ENCODE measurements at places on chromosomes 12 and 14.

DNA sequence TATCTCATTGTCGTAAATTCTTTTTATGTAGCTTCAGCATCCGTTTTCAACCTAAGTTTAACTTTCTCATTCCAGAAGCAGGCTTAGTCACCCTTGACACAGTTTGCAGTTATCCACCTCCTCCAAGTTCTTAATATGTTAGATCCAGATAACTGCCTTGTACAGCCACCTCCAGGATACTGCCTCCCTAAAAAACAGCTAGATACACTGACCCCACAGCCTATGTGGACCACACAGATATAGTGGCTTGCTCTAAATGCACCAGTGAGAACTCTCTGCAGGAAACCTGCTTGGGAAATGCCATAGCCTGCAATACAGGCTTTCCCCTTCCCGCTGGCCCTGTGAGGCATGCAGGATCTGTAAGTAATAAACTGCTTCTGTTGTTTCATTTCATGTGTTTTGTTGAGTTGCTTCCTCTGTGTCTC lies 11.1 kb upstream of the RTL1 start:
- no peak overlapping the region for H3K27ac ChIP-seq
- H3K36me3 ChIP-seq: no peaks in the 10 kb centered on the region
- DNase-seq: no peak
- H3K4me3 ChIP-seq: no peak overlapping the region
- no peaks in the 10 kb centered on the region for H3K4me1 ChIP-seq
- no peaks in the 10 kb centered on the region for H3K27me3 ChIP-seq

- no peak overlapping the region for H3K4me3 ChIP-seq
- no peak overlapping the region for H3K27ac ChIP-seq
- no peaks in the 10 kb centered on the region for H3K4me1 ChIP-seq
- DNase-seq: no peak
Observed at GRCh38 chr12:3034067-3034750, 43.0 kb upstream of the TSPAN9 start.

DNA sequence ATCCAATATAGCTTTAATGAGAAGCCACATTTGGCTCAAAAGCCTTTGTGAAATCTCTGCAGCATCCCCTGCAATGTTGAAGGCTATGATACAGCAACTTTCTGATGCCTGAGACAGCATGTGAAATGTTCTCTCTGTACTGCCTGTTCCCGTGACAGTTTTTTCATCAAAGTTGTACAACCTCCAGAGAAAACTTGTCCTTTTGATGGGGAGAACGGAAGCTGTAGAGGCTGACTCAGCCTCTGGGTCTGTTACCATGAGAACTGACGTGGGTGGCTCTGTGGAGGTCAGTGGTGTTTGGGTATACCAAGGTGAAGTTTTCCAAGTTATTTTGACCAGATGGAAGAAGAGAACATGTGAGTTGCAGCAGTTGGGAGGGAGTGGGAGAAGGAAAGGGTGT lies 17.0 kb downstream of the SLC4A8 start:
- H3K27ac ChIP-seq: no peak overlapping the region
- DNase-seq: no peak
- no peak overlapping the region for H3K4me3 ChIP-seq
- H3K36me3 ChIP-seq: no peaks in the 10 kb centered on the region
- no peaks in the 10 kb centered on the region for H3K27me3 ChIP-seq
- H3K4me1 ChIP-seq: peaks cover 10% of the 10 kb centered on the region

GRCh38 chr12:25005376-25005775 lies 56.5 kb upstream of the BCAT1 start:
- no peaks in the 10 kb centered on the region for H3K4me1 ChIP-seq
- no peak overlapping the region for H3K27ac ChIP-seq
- H3K36me3 ChIP-seq: no peaks in the 10 kb centered on the region
- no peaks in the 10 kb centered on the region for H3K27me3 ChIP-seq

GRCh38 chr14:101019541-101019940 lies 116.0 kb upstream of the RTL1 start:
- DNase-seq: no peak
- H3K4me1 ChIP-seq: no peaks in the 10 kb centered on the region
- no peak overlapping the region for H3K4me3 ChIP-seq
- no peaks in the 10 kb centered on the region for H3K36me3 ChIP-seq
- H3K27me3 ChIP-seq: no peaks in the 10 kb centered on the region

- no peaks in the 10 kb centered on the region for H3K4me1 ChIP-seq
- no peaks in the 10 kb centered on the region for H3K36me3 ChIP-seq
- no peak for DNase-seq
- H3K27ac ChIP-seq: no peak overlapping the region
- no peaks in the 10 kb centered on the region for H3K27me3 ChIP-seq
Observed at GRCh38 chr12:67721248-67721647, 72.7 kb downstream of the DYRK2 start.

- no peak overlapping the region for H3K27ac ChIP-seq
- DNase-seq: peak; percentile 31
- H3K4me3 ChIP-seq: no peak overlapping the region
- H3K27me3 ChIP-seq: no peaks in the 10 kb centered on the region
Observed at GRCh38 chr14:100738269-100738691, 11.6 kb downstream of the DLK1 start.

DNA sequence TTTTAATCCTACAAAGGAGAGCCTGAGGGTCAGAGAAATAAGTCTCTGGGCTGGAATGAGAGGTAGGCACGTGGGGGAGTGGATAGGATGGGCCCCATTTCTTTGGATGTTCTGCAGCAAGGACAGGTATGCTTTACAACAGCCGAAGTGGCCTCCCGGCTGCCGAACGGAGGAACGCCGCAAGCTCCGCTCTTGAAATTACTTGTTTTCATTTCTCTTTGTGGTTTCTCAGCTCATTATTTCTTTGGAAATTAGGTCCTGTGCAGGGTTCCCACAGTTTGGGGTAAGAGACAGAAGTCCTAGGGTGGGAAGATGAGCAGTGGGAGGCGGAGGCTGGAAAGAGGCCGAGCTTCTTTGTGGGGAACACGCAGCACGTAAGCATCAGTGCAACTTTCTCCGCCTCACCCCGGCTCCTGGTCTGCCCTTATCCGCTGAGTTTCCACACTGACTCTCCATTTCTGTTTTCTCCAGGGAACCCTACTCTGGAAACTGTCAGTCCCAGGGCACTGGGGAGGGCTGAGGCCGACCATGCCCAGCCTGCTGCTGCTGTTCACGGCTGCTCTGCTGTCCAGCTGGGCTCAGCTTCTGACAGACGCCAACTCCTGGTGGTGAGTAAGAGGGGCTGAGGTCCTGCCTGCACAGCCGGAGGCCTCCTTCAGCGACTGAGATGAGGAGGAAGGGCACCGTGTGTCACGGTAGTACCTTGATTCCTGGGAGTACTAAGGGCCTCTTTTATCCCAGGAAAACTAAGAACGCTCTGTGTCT lies 2.0 kb downstream of the WNT5B start:
- H3K27me3 ChIP-seq: peaks cover 23% of the 10 kb centered on the region
- H3K36me3 ChIP-seq: no peaks in the 10 kb centered on the region
- peak overlapping the region; percentile 45 for H3K4me3 ChIP-seq

GRCh38 chr12:109173443-109174240 lies 57.3 kb downstream of the ACACB start:
- peaks cover 18% of the 10 kb centered on the region for H3K36me3 ChIP-seq
- H3K4me3 ChIP-seq: no peak overlapping the region
- no peak overlapping the region for H3K27ac ChIP-seq
- DNase-seq: no peak
- H3K27me3 ChIP-seq: no peaks in the 10 kb centered on the region

- H3K36me3 ChIP-seq: no peaks in the 10 kb centered on the region
- DNase-seq: no peak
- H3K4me3 ChIP-seq: no peak overlapping the region
Observed at GRCh38 chr14:22671622-22672021, 27.5 kb upstream of the OR6J1 start.

- H3K4me1 ChIP-seq: peaks cover 16% of the 10 kb centered on the region
- H3K27ac ChIP-seq: no peak overlapping the region
- H3K4me3 ChIP-seq: peak overlapping the region; percentile 26
Observed at GRCh38 chr14:22096514-22096895, 422.9 kb upstream of the OR4E1 start.

DNA sequence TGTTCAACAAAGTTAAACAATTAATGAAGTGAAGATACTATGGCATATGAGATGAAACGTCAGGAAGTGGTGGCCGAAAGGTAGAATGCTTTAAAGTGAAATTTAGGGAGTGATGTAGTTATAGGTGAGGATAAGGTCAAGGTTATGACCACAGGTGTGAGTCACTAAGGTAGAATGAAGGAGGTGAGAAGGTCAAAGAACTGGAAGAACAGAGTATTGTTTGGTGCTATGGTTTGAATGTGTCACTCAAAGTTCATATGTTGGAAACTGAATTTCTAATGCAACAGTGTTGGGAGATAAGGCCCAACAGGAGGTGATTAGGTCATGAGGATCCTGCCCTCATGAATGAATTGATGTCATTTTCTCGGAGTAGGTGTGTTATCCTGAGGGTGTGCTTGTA lies 293.6 kb downstream of the NELL2 start:
- H3K4me1 ChIP-seq: no peaks in the 10 kb centered on the region
- DNase-seq: no peak
- no peaks in the 10 kb centered on the region for H3K27me3 ChIP-seq
- no peak overlapping the region for H3K27ac ChIP-seq

- no peak for DNase-seq
- H3K36me3 ChIP-seq: no peaks in the 10 kb centered on the region
- no peak overlapping the region for H3K4me3 ChIP-seq
- H3K27ac ChIP-seq: no peak overlapping the region
- no peaks in the 10 kb centered on the region for H3K27me3 ChIP-seq
Observed at GRCh38 chr14:104319491-104320241, 181.3 kb downstream of the KIF26A start.

DNA sequence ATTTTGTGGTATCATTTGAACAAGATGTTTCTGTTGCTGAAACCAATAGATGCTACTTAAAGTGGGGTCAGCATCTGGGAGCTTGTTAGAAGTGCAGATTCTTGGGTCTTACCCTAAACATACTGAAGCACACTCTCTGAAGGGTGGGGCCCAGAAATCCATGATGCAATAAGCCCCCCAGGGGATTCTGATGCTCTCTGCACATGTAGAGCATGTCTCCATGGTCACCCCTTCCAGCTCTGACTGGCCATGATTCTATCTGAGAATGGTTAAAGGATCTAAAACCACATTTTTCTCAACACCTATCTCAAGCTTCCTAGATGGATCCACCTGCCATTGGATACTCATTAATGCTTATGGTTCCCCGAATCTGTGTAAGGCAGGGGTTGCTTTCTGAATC lies 20.4 kb downstream of the JDP2 start:
- no peaks in the 10 kb centered on the region for H3K4me1 ChIP-seq
- H3K4me3 ChIP-seq: no peak overlapping the region
- no peak for DNase-seq
- no peak overlapping the region for H3K27ac ChIP-seq
- H3K27me3 ChIP-seq: no peaks in the 10 kb centered on the region
- H3K36me3 ChIP-seq: no peaks in the 10 kb centered on the region

DNA sequence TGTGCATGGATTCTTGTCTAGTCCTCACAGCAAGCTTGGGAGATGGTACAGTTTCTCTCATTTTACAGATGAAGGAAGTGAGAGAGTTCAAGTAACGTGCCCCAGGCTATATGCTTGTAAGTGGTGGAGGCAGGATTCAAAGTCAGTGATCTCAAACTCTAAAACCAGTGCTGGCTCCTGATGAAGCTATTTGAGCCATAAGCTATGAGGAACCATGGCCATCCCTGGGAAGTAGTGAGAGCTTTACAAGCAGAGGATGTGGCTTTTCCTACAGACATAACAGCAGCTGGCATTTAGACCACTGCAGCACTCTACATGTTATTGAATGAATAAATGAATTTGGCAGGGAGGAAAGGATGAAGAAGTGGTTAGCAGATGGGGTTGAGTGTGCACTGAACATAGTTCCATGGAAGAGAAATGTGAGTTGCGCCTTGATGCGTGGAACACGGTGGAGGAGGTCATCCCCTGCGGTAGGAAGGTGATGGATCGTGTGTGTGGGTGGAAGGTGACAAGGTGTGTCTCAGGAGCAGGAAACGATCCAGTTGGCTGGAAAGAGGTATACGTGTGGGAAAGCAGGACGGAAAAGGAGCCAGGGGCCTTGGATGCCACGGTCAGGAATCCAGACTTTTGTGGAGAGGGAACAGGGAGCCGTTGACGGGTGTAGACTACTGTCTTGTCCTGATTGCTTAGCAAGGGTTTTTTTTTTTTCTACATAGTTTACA lies 65.2 kb downstream of the RFX4 start:
- no peaks in the 10 kb centered on the region for H3K4me1 ChIP-seq
- H3K27me3 ChIP-seq: no peaks in the 10 kb centered on the region
- no peak for DNase-seq
- no peak overlapping the region for H3K27ac ChIP-seq
- H3K4me3 ChIP-seq: no peak overlapping the region
- no peaks in the 10 kb centered on the region for H3K36me3 ChIP-seq

- H3K36me3 ChIP-seq: no peaks in the 10 kb centered on the region
- no peak overlapping the region for H3K27ac ChIP-seq
- no peaks in the 10 kb centered on the region for H3K4me1 ChIP-seq
- DNase-seq: no peak
- no peaks in the 10 kb centered on the region for H3K27me3 ChIP-seq
Observed at GRCh38 chr12:80838708-80839107, 99.0 kb downstream of the LIN7A start.

GRCh38 chr14:61416591-61416990 lies 95.2 kb downstream of the PRKCH start:
- peak overlapping the region; percentile 28 for H3K4me3 ChIP-seq
- no peak for DNase-seq
- H3K27ac ChIP-seq: no peak overlapping the region
- no peaks in the 10 kb centered on the region for H3K36me3 ChIP-seq

DNA sequence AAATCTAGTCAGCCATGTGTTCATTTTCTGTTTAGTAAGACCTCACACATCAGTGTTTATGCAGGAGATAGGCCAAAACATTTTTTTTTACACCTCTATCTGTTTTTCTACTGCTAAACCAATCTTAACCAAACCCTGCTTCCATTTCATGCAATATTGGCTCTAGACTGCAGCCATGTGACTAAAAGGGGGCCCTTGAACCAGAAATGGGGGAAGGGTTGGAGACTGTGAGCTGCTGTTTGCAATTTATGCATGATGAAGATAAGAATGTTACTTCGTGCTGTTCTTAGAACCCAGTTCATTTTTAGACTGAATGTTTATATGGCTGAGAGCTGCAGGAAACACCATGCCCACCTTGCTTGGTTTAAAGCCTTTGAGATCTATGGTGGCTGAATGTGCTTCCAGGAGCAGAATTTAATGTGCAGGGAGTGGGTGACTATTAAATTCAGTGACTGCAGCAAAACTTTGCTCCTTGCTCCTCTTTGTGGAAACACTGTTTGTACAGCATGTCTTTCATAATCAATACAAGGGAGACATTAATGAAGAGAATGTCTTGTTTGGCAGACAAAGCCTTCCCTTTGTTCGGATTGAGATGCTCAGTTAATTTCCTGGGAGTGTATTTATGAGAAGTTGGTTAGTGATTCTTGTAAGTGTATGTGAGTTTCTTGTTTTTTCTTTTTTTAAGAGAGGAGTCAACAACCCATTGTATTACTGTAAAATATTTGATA lies 53.6 kb downstream of the CHST11 start:
- no peaks in the 10 kb centered on the region for H3K36me3 ChIP-seq
- DNase-seq: no peak
- H3K27me3 ChIP-seq: no peaks in the 10 kb centered on the region
- H3K4me1 ChIP-seq: peaks cover 55% of the 10 kb centered on the region
- H3K27ac ChIP-seq: no peak overlapping the region

GRCh38 chr14:69685218-69685616 lies 73.8 kb downstream of the SUSD6 start:
- no peaks in the 10 kb centered on the region for H3K36me3 ChIP-seq
- no peak for DNase-seq
- no peak overlapping the region for H3K4me3 ChIP-seq
- H3K27ac ChIP-seq: no peak overlapping the region
- no peaks in the 10 kb centered on the region for H3K27me3 ChIP-seq

Measured in CD8-positive, alpha-beta memory T cell (primary cell).